ENCODE measurements at places on chromosomes 5 and 9.

DNA sequence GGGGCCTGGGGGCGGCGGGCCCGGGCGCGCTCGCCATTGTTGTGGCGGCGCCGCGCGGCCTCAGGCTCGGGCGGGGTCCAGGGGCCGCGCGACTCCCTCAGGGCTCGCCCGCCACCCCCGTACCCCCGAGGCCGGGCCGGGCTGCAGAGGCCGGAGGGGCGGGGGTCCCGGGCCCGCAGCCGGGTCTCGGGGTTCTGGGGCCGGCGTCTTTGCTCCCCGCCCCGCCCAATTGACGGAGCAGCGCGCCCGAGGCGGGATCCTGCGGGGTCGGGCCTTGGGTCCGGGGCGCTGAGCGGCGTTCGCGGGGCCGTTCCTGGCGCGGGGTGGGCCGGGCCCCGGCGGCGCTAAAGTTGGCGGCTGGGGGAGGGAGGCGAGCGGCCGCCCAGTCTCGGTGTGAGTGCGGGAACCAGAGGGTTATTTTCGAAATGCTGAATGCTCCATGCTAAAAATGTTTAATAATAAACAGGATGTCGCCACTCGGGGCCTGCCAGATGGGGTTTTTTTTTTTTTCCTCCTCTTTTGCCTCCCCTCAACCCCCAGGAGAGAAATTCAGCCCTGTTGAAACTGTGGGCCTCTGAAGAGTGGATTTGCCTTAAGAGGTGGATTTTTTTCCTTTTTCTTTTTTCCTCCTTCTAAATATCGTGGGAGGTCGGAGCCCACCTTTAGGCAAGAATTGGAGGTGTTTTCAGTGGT is 724 bp downstream of the PRRC2B start:
- DNase-seq, result no peak

GRCh38 chr9:34049630-34050384 is 1.1 kb upstream of the UBAP2 start:
- DNase-seq, result no peak

DNA sequence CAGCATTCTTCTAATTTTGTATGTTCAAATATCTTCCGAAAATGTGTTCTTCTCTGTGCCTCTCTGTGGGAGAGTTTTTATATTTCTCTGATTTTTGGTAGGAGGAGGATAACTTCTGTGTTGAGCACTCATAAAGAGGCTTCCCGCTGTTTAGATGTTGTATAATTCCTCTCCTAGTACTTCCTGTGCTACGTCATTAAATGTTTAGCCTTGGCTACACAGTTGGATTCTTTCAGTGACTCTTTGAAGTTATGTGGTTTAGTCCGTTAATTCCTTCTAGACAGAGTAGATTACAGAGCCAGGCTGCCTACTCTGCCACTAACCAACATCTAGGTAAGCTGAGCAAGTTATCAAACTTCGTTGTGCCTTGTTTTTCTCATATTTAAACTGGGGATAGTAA is 302.6 kb downstream of the OSTF1 start:
- DNase-seq, result no peak

DNA sequence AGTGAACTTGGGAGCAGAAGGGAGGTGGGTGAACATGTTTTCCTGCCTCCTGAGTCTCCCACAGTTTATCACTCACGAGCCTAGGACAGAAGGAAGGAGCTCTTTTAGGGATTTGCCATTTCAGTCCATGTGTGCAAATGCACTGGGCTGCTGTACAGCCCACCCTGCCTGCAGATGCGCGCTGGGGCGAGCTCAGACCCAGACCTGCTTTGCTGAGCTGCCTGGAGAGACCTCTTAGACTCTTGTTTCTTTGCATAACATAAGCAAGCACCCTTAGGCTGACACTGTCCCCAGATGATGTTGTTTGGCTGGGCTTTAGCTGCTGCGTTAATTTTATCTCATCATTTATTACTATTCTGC is 199.0 kb downstream of the CACNA1B start:
- DNase-seq, result no peak

DNA sequence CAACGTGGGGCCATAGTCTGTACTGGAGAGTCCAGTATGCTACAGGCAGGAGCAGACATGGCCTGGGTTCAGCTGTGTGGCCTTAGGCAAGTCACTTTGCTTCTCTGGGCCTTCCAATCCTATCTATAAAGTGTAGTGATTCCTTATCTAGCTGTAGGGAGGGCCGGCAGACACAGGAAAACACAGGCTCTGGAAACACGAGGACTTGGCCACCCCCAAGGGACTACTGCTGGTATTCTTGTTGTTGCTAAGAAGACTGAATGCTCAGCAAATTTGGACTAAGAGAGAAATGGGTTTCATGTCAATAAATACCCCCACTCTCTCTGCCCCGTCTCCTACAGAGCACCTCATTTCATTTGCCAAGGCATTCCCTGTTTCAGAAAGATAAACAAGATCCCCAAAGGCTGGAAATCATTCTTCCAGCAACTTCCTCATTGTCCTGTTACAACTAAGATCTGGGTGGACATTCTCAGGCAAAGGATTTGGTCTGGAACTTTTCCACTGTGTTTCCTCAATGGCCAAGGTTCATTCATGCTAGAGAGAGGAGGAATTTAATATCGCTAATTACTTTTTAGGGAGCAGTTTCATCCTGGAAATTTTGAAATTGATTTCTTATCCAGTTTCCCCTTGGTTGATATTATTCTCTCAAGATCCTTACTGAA is 105.8 kb downstream of the GABBR2 start:
- DNase-seq, result no peak

DNA sequence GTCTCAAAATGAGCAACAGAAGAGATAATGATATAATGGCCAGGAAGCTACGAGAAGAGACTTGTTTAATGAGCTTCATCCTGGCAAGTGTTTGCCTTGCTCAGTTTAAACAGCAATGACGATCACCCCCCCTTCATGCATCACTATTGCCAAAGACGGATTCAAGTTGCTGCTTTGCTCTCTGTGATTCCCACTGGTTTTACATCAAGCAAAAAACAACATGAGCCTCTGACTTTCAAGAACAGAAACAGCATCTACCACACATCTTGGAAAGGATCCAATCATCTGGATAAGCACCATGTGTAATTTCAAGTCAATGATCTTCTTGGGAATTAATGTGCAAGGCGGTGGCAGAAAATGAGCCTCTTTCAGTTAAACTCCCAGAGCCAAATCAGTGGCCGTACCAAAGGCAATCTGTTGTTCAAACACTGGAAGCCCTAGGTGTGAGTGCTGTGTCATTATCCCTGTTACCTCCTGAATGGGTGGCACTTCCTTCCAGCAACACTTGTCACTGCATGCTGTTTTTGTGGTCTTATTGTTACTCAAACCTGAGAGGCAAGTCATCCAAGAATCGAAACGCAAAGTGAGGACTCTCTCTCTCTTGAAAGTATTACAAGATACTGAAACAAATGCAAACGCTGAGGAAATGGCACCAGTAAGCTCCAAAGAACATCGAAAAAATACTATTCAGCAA is 72.8 kb downstream of the MED27 start:
- DNase-seq, result no peak

DNA sequence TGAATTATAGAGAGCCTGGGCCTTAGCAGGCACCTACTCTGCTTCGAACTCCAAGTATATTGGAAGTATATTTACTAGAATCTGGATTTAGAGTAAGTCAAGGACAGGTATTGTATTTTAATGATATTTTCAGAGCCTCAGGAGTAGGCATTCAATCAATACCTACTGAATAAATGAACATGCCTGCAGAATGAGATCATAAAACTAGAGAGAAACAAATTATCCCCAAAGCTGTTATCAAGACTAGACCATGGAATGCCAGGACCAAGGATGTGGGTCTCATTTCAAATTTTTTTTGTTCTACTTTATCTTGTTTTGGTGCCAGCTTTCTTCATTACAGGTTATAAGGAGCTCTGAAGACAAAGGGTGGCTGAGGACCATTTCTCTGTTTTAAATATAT is 66.0 kb downstream of the GDNF start:
- DNase-seq, result no peak

DNA sequence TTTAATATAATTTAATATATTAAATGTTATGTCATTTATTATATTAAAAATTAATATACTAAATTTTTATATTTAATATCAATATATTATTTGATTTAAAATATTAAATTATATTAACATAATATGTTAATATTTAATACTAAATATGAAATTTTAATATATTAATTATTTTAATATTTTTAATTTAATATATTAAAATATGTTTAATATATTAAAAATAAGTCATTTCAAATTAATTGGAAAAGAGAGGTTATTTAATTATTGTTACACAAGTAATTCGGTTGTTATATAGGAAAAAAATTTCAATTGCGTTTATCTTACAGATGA is 114.2 kb downstream of the LIFR start:
- no peak for DNase-seq

DNA sequence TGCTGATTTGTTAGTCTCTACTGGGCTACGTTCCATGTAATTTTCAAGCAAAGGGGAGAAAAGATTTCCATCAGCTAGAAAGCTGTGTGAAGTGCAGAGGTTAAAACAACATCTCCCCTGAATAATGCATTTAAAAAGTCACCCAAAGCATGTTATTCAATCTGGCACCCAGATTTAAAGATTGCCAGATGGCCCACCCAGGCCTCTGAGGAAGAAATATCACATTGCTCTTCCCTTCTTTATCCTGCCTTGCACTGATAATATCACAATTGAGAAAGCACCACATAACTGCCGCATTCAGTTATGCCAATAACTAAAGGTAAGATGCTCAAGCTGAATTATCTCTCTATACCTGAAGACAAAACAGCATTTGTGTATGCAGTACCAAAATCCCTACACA is 119.4 kb upstream of the PUM3 start:
- DNase-seq, result no peak

DNA sequence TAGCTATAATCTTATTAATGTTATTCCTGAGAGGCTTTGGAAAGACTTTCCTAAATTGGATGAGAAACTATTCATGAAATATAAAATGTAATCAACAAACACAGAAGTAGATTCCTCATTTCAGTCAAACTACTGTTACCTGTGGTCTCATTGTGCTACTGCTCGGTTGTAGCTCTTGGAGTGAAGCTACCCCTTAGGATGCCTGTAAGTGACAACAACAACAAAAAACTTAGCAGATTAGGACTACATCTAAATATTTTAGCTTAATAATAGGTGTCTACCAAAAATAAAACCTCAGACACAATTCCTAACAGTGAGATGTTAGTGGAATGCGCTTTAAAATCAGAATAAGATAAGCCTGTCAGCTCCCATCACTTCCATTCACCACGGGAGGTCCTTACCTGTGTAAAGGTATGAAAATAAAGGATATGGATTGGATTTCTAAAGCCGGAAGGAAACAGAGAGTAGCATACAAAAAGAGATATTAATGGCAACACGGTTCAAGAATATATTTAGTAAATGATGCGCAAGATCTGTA is 369.2 kb downstream of the OSTF1 start:
- no peak for DNase-seq

- no peak for DNase-seq
Measured at GRCh38 chr5:154163327-154164248, 26.9 kb upstream of the GALNT10 start.

DNA sequence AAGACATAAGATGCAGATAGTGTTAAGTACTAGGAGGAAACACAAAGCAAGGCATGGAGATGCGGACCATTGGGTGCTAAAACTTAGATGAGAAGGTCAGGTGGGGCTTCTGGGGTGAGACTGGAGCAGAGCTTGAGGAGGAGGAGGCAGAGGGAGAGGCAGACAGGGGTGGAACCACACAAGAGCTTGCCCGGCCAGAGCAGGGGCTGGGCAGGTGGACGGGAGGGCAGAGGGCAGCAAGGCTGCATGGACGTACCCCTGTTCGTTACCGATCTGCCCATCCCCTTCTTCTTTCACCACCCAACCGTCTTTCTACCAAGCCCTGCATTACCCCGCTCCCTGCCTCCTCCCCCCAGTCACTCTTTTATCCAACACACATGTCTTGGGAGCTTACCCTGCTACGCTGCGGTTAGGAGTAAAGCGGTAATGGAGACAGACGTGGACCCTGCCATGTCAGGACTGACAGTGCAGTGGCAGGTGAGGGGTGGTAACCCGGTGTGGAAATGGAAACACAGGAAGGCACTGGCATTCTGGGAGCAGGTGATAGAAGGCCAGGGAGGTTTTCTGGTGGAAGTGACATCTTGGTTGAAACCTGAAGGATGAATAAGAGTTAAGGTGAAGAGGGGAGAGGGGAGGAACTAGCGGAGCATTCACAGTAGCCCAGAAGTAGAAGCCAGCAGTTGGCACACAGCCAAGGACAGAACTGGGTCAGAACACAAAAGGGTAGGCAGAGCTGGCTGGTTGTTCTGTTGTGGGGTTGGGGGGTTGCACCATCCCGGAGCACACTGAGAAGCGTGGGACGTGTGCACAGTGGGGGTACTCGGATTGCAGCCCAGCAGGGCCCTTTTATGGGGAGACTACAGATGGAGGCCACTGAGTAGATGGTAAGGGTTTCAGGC is 167.2 kb downstream of the CACNA1B start:
- DNase-seq, result no peak

DNA sequence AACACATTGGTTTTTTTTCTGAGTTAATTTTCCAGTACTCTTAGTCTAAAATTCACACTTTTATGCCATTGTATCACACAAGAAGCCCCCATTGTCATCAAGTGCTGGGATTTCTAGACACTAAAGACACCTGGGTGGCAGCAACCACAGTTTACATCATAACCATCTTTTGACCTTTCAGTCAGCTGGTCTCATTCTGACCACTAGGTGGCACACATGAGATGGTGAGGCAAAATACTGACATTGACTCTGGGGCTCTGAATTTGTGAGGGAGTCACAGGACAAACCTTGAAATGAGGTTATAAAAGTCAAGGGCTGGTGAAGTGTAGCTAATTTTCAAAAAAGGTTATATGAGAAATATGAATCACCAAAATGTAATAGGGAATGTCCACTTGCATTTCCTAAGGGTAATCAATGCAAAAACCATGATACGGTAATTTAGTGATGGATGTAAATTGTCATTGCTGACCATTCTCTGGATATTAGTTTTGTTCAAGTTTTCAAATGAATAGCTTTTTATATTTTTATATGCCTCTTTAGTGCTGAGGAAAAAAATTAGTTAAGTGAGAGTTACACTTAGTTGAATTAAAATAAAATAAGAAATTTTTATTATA is 229.4 kb downstream of the DMAC1 start:
- peak; percentile 39 for DNase-seq

GRCh38 chr9:136043441-136043991 is 51.6 kb downstream of the NACC2 start:
- DNase-seq, result no peak

- no peak for DNase-seq
Measured at GRCh38 chr5:135031813-135032694, 2.0 kb downstream of the PITX1 start.

GRCh38 chr9:131198041-131198715 is 72.8 kb downstream of the NUP214 start:
- no peak for DNase-seq

DNA sequence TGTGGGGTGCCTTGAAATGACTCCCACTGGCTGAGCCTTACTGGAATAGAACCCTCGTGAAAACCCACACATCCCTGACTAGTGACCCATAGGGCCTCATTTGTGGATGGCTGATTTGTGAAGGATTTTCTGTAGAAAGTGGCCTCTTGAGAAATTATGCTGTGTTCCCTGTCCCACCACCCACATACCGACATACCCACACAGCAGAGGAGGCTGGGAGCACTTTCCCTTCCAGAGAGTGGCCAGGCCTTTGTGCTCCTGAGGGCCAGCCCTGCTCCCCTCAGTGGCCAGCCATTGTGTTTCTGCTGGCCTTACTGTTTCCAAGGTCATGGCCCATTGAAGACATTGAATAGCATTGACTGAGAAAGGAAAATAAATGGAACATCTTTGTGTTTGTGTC is 29.6 kb downstream of the IL9 start:
- DNase-seq, result no peak

Measured in activated CD8-positive, alpha-beta memory T cell treated with anti-CD3 and anti-CD28 coated beads for 1 hour (primary cell).